Pancreas (tissue), 10 donors: ENCODE measurements at places on chromosomes 16 and 17. TPM values are rescaled to one million over a fixed set of nuclear protein-coding genes. Genes with fewer than 3 reads are reported as not detected.

The SEPTIN12 gene
- total RNA-seq = not detected

The BCL6B gene
- 1.9 TPM for total RNA-seq

The NPIPA3 gene
- 0.70 TPM for total RNA-seq

The PIMREG gene
- total RNA-seq = 0.16 TPM

The AURKB gene
- 0.95 TPM for total RNA-seq

The KIFC3 gene
- total RNA-seq = 59.8 TPM

The AXIN2 gene
- total RNA-seq = 2.6 TPM

The FBXW10 gene
- not detected for total RNA-seq

The MEIOC gene
- total RNA-seq = not detected

The TUBB3 gene
- total RNA-seq = 1.4 TPM

The ST6GALNAC2 gene
- 5.4 TPM for total RNA-seq

The SLX4 gene
- total RNA-seq = 0.95 TPM

DNA sequence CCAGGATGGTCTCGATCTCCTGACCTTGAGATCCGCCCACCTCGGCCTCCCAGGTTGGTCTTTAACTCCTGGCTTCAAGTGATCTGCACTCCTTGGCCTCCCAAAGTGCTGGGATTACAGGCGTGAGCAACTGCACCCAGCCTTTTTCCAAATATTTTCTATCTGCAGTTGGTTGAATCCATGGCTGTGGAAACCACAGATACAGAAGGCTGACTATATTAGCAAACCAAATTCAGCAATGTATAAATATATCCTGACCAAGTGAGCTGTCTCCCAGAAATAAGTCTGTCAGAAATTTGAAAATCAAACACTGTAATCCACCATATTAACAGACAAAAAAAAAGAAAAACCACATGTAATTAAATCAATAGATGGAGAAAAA, 9.6 kb downstream of the CFDP1 start:
- no peak overlapping the region for H3K4me3 ChIP-seq
- DNase-seq = no peak
- no peaks in the 10 kb centered on the region for H3K27me3 ChIP-seq
- H3K4me1 ChIP-seq = no peaks in the 10 kb centered on the region
- no peaks in the 10 kb centered on the region for H3K36me3 ChIP-seq
- no peak overlapping the region for H3K27ac ChIP-seq

- peaks cover 8% of the 10 kb centered on the region for H3K4me1 ChIP-seq
- no peak for DNase-seq
- no peaks in the 10 kb centered on the region for H3K27me3 ChIP-seq
- peak overlapping the region; percentile 60 for H3K27ac ChIP-seq
These were observed 672 bp downstream of the CMTR2 start for GRCh38 chr16:71288570-71288889.

GRCh38 chr16:24988129-24988518, 27.0 kb downstream of the ARHGAP17 start:
- DNase-seq = no peak
- H3K27me3 ChIP-seq = no peaks in the 10 kb centered on the region
- H3K36me3 ChIP-seq = no peaks in the 10 kb centered on the region
- H3K4me3 ChIP-seq = no peak overlapping the region
- H3K27ac ChIP-seq = peak overlapping the region; percentile 51

DNA sequence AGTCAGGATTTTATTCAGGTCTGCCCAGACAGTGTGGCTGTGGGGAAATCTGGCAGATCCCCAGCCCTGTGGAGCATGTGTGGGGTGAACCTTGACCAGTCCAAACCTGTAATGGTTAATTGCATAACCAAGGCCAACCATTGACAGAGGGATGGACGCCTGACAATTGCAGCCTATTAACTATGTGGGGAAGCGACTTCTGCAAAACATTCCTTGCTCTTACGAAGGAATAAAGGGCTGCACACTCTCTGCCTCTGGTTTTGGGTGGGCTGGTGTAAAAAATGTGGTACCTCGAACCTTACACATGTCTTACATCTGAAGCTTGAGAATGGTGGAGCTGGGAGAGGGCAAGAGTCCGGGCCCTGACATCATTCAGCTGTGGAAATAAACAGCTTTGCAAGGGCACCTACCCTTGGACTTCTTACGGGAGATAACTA, 35.8 kb downstream of the MAF start:
- no peaks in the 10 kb centered on the region for H3K27me3 ChIP-seq
- no peaks in the 10 kb centered on the region for H3K4me1 ChIP-seq
- H3K27ac ChIP-seq = no peak overlapping the region
- no peaks in the 10 kb centered on the region for H3K36me3 ChIP-seq

- no peak for DNase-seq
- no peaks in the 10 kb centered on the region for H3K27me3 ChIP-seq
- no peak overlapping the region for H3K4me3 ChIP-seq
- H3K27ac ChIP-seq = no peak overlapping the region
- no peaks in the 10 kb centered on the region for H3K36me3 ChIP-seq
These were observed 30.5 kb upstream of the PLCG2 start for GRCh38 chr16:81748476-81749198.

- no peak overlapping the region for H3K27ac ChIP-seq
- no peaks in the 10 kb centered on the region for H3K36me3 ChIP-seq
- no peak for DNase-seq
- H3K4me3 ChIP-seq = no peak overlapping the region
These were observed 33.3 kb downstream of the BAHCC1 start for GRCh38 chr17:81428516-81428915.

- H3K4me3 ChIP-seq = no peak overlapping the region
- H3K4me1 ChIP-seq = no peaks in the 10 kb centered on the region
- H3K36me3 ChIP-seq = no peaks in the 10 kb centered on the region
- H3K27me3 ChIP-seq = no peaks in the 10 kb centered on the region
- no peak for DNase-seq
- H3K27ac ChIP-seq = no peak overlapping the region
These were observed 89.2 kb upstream of the CDC42EP4 start for GRCh38 chr17:73400915-73401545.

GRCh38 chr17:2368359-2368758, 31.1 kb downstream of the SGSM2 start:
- H3K4me1 ChIP-seq = no peaks in the 10 kb centered on the region
- H3K36me3 ChIP-seq = no peaks in the 10 kb centered on the region
- no peak overlapping the region for H3K4me3 ChIP-seq
- H3K27ac ChIP-seq = no peak overlapping the region

- H3K4me1 ChIP-seq = no peaks in the 10 kb centered on the region
- H3K4me3 ChIP-seq = no peak overlapping the region
- H3K36me3 ChIP-seq = no peaks in the 10 kb centered on the region
- H3K27me3 ChIP-seq = no peaks in the 10 kb centered on the region
- no peak overlapping the region for H3K27ac ChIP-seq
These were observed 148.7 kb upstream of the ZFHX3 start for GRCh38 chr16:73196670-73197069.

GRCh38 chr17:35546487-35546886, 9.0 kb upstream of the SLFN12L start:
- H3K4me1 ChIP-seq = no peaks in the 10 kb centered on the region
- no peak overlapping the region for H3K27ac ChIP-seq
- H3K27me3 ChIP-seq = no peaks in the 10 kb centered on the region

GRCh38 chr16:23014592-23014991, 134.7 kb downstream of the USP31 start:
- no peaks in the 10 kb centered on the region for H3K27me3 ChIP-seq
- H3K36me3 ChIP-seq = no peaks in the 10 kb centered on the region
- H3K27ac ChIP-seq = no peak overlapping the region
- no peaks in the 10 kb centered on the region for H3K4me1 ChIP-seq

DNA sequence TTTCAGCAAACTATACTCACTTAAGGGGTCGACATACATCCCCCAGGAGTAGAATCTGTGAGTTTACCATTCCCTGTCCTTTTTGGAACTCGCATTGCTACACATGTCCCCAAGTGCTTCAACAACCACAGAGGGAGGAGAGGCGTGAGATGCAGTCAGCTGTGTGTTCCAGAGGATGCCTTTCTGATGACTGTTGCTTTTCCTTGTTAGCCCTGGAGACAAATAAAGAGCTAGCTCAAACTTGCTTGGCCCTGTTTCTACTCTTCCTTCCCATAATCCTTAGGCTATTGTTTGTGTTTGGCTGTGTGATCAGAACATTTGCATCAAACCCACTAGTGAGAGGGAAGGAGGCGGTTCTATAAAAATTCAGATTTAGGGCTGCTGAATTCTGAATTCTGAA, 264.0 kb downstream of the ENGASE start:
- H3K4me1 ChIP-seq = no peaks in the 10 kb centered on the region
- DNase-seq = no peak
- H3K27ac ChIP-seq = no peak overlapping the region

- H3K27me3 ChIP-seq = no peaks in the 10 kb centered on the region
- H3K27ac ChIP-seq = peak overlapping the region; percentile 88
- no peaks in the 10 kb centered on the region for H3K36me3 ChIP-seq
These were observed 1.6 kb downstream of the CMIP start for GRCh38 chr16:81445966-81446906.

DNA sequence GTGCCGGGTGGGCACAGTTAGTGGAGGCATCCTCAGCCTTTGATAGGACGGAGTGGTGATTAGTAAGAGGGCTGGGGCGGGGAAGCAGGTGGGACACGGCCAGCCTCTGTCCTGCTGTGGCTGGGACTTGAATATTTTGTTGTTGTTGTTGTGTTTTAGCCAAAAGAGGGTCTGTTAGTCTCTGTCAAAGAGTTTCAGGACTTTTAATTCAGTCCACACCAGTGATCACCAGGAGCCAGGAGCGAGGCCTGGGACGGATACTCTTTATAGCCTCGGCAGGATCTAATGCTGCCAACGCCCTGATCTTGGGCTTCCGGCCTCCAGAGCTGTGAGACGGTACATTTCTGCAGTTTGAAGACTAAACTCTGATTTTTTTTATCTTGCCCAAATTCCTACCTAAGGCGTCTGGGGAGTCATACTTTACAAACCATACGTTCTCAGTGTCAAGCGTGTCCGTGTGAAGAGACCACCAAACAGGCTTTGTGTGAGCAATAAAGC, 2.9 kb upstream of the RNF213 start:
- DNase-seq = no peak
- no peaks in the 10 kb centered on the region for H3K27me3 ChIP-seq
- no peak overlapping the region for H3K4me3 ChIP-seq
- H3K4me1 ChIP-seq = peaks cover 8% of the 10 kb centered on the region
- H3K36me3 ChIP-seq = no peaks in the 10 kb centered on the region

DNA sequence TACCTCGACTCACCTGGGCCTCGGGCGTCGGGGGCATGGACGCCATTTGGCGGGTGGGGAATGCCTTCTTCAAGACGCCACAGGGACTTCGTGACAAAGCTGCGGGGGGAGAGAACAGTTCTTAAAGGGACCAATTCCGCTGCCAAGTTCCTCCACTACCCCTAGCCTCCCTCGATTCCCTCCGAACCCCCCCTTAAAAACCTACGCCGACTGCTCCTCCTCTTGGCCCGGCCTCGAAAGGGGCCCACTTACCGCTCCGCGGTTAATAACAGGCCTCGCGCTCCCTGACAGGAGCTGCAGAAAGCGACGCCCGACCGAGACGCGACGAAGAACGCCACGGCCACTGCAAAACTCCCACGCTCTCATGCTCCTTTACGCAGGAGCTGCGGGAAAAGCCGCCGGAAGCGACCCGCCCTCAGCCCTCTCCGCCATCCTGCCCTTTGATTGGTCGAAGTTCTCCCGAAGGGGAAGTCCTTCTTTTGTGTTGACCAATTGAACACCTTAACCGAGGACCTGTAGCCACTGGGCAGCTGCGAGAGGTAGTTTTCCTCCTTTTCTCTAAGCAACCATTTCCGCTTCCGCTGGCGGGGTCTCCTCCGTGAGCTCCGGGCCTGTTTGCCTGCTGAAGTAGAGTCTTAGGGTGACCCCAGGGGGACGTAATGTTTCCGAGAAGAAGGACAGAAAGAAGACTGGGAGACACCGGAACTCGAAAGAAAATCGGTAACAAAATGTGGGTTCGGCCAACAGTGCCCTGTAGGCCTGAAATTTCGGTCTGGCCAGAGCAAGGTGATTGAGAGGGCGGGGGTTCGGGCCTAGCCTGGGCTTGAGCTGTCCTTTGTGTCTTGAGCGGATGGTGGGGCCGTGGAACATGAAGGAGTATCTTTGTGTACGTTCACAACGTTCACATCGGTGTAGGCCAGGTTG, at the start of the genes NAA60 and ZNF597:
NAA60 (plus strand) TSS at position 573 of the 924 bp plus-strand sequence. CDS start 32,548 bp downstream, outside the sequence.
ZNF597 (minus strand) TSS at position 397 of the 924 bp plus-strand sequence; CDS start at position 46, 351 bp downstream.
- peak within 1 kb of the TSS; percentile 44 for H3K4me3 ChIP-seq
- no peaks in the 10 kb centered on the region for H3K4me1 ChIP-seq
- no peaks in the 10 kb centered on the region for H3K27me3 ChIP-seq
- peak within 1 kb of the TSS; percentile 68 for H3K27ac ChIP-seq
- DNase-seq = peak; percentile 84

GRCh38 chr17:17206124-17206912, at the start of gene PLD6:
TSS of gene PLD6 (minus strand) at chr17:17206333. CDS start at chr17:17206286, 47 bp downstream.
- H3K4me1 ChIP-seq = peaks cover 11% of the 10 kb centered on the region
- H3K27me3 ChIP-seq = no peaks in the 10 kb centered on the region
- DNase-seq = peak; percentile 89
- H3K4me3 ChIP-seq = peak within 1 kb of the TSS; percentile 22
- H3K27ac ChIP-seq = peak within 1 kb of the TSS; percentile 88

GRCh38 chr17:4733073-4733531, 1.9 kb downstream of the MED11 start:
- no peak overlapping the region for H3K27ac ChIP-seq
- DNase-seq = no peak
- H3K27me3 ChIP-seq = no peaks in the 10 kb centered on the region

- no peak for DNase-seq
- H3K27ac ChIP-seq = no peak overlapping the region
- no peak overlapping the region for H3K4me3 ChIP-seq
- H3K36me3 ChIP-seq = no peaks in the 10 kb centered on the region
- no peaks in the 10 kb centered on the region for H3K27me3 ChIP-seq
These were observed 201.3 kb downstream of the CEP112 start for GRCh38 chr17:65990593-65990992.

GRCh38 chr17:1829216-1829591, 498 bp downstream of the SMYD4 start:
- peak; percentile 73 for DNase-seq
- H3K4me1 ChIP-seq = peaks cover 9% of the 10 kb centered on the region
- H3K27ac ChIP-seq = peak overlapping the region; percentile 84
- H3K36me3 ChIP-seq = no peaks in the 10 kb centered on the region
- H3K27me3 ChIP-seq = no peaks in the 10 kb centered on the region

GRCh38 chr16:85302018-85302847, 190.0 kb upstream of the CIBAR2 start:
- no peak for DNase-seq
- H3K4me1 ChIP-seq = peaks cover 31% of the 10 kb centered on the region
- H3K27me3 ChIP-seq = no peaks in the 10 kb centered on the region
- no peak overlapping the region for H3K4me3 ChIP-seq
- peak overlapping the region; percentile 71 for H3K27ac ChIP-seq

DNA sequence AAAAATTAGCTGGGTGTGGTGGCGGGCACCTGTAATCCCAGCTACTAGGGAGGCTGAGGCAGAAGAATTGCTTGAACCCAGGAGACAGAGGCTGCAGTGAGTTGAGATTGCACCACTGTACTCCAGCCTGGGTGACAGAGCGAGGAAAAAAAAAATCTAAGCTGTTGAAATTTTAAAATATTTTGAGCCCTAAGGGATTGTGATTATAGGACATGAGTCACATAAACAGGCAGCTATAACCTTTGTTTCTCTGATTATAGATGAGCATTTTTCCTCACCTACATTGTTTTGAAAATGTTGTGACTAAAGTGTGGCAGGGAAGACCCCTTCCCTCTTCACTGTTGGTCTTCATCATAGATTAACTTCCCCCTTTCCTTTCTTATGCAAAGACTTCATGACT, 135.5 kb downstream of the MGAT5B start:
- no peak for DNase-seq
- no peaks in the 10 kb centered on the region for H3K4me1 ChIP-seq
- no peaks in the 10 kb centered on the region for H3K27me3 ChIP-seq
- H3K4me3 ChIP-seq = no peak overlapping the region
- H3K27ac ChIP-seq = no peak overlapping the region
- H3K36me3 ChIP-seq = no peaks in the 10 kb centered on the region

GRCh38 chr17:7916385-7916682, 245 bp upstream of the RNF227 start:
- no peaks in the 10 kb centered on the region for H3K36me3 ChIP-seq
- H3K4me3 ChIP-seq = peak overlapping the region; percentile 48
- H3K27me3 ChIP-seq = no peaks in the 10 kb centered on the region
- H3K4me1 ChIP-seq = peaks cover 15% of the 10 kb centered on the region

GRCh38 chr17:83151442-83152226, 72.2 kb downstream of the METRNL start:
- no peaks in the 10 kb centered on the region for H3K36me3 ChIP-seq
- H3K27me3 ChIP-seq = no peaks in the 10 kb centered on the region
- H3K4me3 ChIP-seq = no peak overlapping the region
- no peak overlapping the region for H3K27ac ChIP-seq
